ENCODE measurements at places on chromosomes 12 and 14.

DNA sequence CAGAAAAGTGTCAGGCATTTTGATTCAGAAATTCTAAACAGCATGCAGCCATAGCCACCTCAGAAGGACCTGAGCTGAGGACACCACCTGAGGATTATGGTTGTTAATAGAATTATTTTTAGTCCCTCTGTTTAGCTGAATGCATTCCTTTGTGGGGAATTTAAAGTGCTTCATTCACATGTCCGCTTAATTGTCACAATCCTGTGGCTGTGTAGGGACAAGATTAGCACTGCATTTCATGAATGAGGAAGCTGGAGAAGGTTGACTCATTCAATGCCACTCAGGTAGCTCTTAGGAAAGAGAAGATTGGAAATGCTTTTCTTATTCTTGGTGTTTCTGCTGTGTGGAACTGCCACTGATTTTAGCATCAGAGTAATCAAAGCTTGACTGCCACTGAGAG is 42.0 kb upstream of the KRR1 start:
- DNase-seq, result no peak

GRCh38 chr14:103684871-103685270 is 30.4 kb downstream of the XRCC3 start:
- no peak for DNase-seq

- no peak for DNase-seq
Measured at GRCh38 chr12:132754160-132754932, 7.3 kb downstream of the ANKLE2 start.

DNA sequence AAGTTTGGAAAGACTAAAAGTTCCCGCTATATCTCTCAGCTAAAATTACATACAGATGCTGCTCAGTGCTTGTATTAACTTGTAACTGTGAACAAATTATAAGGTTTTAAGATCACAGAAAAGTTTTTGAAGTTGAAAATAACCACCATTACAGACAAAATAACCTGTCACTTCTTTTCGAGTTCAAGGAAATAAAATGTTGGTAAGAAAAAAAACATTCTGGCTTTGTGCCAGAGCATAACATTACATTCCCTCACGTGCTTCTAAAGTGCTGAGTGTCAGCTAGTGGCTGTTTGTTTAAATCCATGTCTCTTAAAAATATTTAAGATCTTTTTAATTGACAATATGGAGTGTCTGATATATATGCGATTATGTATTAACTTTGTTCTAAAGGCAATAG is 27.2 kb upstream of the ADAMTS20 start:
- DNase-seq, result no peak

- DNase-seq, result no peak
Measured at GRCh38 chr12:41504976-41505375, 316.9 kb downstream of the PDZRN4 start.

DNA sequence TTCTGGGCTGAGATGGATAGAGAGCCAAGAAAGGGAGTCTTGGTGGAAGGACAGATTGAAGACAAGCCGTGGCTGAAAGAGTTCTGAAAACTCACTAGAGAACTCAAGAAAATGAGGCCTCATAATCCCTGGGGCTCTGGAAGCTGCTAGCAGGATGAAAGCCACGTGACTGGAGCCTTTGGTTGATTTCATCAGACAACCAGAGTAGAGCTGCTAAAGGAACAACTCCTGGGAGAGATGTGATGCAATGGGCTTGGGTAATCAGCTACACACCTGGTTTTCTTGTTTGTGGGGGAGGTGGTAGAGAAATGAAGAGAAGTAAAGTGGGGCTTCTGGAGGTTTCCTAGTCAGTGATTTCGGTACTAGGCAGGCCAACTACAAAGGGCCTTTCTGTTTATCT is 13.4 kb downstream of the CSRNP2 start:
- DNase-seq, result no peak
